NCI-H2081 treated with DMSO at 0.1 percent for 48 hours (cell line): ENCODE measurements at places on chromosomes 2 and 18.

DNA sequence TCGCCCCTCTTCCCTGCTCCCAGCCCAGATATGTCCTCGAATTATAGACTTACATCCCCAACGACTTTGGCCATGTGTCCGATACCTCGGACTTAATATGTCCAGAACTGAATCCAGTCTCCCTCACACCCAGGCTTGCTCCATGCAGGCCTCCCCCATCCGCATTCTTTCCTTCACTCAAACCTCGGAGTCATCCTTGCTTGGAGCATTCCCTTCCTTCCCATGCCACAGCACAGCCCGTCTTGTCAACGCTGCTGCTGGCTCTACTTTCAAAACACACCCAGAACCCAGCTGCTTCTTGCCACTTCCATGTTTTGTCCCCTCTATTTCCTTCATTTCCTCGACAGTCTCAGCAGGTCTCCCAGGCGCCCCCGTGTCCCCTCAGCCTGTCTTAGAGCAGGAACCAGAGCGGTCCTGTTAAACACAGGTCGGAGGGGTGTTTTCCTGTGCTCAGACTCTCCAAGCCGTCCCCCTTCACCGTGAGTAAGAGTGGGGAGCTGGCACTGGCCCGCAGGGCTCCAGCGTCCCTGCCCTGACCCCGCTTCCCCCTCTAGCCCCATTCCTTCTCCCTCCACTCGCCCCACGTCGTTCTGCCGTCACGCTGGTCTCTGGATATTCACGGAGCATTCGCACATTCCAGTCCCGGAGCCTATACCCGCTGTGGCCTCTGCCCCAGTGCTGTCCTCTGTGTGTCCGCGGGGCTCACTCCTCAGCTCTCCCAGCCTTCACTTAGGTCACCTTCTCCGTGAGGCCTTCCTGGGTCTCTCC, 54.4 kb downstream of the VAPA start:
- DNase-seq, result no peak

DNA sequence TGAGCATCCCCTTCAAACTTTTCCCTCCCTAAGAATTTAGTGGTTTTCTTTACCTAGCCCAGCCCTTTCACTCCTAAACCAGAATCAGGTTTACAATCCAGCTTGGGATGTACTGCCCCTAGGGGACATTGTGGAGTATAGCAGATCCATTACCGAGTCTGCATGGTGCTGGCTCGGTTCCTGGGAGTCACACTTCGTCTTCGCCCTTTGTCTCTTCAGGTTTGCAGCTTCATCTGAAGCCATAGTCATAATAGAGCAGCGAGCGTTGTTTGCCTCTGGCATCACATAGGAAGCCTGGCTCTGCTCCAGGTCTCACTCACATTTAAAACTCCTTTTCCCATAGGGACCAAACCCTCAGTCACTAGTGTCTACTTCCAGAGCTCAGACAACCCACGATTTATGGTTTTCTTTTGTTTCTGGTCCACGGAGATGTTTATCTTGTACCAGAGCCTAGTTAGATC, 16.8 kb upstream of the LYPD6 start:
- DNase-seq, result peak; percentile 89

DNA sequence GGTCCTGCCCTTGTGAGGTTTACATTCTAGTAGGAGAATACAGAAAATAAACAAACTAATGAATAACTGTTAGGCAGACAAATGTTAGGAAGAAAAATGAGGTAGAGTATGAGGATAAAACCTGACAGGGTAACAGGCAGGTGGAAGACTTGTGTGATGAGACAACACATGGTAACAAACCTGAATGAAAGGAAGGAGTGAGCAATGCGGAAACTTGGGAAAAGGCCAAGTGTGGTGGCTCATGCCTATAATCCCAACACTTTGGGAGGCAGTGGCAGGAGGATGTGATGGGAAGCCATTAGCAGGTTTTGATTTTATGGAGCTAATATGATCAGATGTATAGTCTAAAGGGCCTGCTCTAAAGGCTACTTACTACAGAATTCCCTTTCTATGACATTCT, 74.2 kb downstream of the INO80D start:
- DNase-seq, result no peak

DNA sequence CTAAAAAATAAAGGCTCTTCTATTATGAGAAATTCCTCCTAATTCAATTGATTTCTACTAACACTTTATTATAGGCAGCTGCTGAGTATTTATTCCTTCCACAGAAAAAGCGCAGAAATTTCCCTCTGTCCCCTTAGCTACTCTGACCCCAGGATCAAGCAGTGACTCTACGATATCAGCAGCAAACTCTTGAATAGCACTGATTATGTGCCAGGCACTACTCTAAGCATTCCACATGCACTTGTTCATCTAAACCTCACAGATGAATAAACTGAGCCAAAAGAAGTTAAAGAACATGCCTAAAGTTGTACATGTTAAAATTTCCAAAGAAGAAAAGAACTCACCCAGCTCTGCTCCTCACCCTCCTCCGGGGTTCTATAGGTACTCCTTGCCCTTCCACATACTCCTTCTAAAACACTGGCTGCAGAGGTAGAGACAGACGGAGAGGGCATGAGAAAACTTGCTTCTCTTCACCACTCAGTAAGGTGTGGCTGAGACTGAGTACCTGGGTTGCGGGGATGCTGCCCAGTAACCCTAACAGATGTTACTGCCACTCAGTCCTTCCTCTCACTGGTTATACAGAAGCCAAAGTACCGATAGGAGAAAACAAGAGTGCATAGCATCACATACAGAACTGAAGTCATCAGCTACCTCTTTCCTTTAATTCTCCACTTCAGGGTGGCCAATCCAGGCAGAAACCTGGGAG, 9.9 kb downstream of the C1D start:
- no peak for DNase-seq

GRCh38 chr2:53150146-53150545, 617.5 kb upstream of the CHAC2 start:
- DNase-seq, result no peak

DNA sequence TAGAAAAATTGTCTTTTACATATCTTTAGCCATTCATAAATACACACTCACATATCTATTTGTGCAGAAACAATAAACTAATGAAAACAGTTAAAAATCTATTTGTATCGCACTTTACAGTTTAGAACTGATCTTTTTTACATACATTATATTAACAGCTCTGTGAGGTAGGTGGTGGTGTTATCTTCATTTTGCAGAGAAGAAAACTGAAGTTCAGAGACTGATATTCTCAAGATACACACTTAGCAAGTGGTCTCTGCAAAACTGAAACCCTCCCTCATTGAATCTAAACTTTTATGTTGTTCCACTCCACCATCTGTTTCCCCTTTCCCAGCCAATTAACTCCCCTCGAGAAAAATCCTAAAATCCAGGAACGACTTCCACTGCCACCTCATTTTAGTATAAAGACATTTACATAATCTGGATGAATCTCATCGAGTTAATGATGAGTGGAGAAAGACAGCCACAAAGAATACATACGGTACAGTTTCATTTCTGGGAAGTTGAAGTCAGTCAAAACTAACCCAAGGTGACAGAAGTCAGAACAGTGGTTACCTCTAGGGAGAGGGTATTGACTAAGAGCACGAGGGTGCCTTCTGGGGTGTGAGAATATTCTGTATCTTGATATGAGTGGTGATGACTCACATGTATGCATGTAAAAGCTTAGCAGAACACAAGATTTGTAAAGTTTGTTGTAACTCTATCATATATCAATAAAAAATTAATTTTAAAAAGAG, 524.2 kb upstream of the TCF4 start:
- DNase-seq, result no peak

- no peak for DNase-seq
Observed at GRCh38 chr2:28752631-28753376, 1.2 kb downstream of the PPP1CB start.

DNA sequence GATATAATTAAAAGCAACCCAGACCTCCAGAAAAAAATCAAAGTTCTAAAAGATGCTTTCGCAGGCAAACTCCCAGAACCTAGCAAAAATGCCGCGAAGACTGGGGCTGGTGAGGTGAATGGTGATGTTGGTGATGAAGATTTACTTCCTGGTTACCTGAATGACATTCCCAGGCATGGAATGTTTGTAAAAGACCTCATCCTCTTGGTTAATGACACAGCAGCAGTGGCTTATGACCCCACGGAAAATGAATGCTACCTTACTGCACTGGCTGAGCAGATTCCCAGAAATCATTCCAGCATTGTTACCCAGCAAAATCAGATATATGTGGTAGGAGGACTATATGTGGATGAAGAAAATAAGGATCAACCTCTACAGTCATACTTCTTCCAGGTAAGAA, 994 bp downstream of the KLHL41 start:
- no peak for DNase-seq

- no peak for DNase-seq
Observed at GRCh38 chr2:145812165-145812554, 1292.2 kb upstream of the ZEB2 start.

DNA sequence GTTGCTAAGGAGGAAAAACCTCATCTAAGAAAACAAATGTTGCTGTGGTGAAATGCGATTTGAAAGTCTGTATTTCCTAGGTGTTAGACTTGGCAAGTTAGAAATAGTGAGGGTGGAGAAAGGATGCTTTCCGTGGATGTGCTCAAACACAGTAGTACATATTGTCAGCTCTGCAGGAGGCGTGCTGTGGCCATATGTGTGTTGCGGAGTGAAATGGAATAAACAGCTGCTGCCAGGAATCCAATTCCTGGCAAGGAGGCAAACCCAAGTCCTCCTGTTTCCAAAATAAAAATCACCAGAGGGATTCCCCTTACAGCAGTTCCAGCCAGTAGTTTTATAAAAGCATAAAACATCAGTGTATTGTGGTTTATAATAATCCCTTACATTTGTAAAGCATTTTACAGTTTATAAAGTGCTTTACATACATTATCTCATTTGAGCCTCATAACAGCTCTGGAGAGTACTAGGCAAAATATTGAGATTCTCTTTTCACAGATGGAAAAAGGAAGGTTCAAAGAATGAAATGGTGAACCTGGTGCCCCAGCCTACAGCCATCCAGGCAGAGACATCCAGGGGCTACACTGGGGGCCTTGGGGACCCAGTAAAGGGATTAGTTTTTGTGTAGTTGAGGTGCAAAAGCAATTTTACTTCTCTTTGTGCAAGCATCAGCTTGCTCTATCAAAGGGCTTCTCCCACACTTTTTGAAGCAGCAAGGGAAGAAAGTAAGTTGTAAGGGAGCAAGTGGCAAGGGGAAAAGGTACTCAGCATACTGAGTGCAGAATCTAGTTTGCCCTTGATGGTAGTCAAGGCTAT, 206.0 kb downstream of the AGPS start:
- DNase-seq, result no peak

DNA sequence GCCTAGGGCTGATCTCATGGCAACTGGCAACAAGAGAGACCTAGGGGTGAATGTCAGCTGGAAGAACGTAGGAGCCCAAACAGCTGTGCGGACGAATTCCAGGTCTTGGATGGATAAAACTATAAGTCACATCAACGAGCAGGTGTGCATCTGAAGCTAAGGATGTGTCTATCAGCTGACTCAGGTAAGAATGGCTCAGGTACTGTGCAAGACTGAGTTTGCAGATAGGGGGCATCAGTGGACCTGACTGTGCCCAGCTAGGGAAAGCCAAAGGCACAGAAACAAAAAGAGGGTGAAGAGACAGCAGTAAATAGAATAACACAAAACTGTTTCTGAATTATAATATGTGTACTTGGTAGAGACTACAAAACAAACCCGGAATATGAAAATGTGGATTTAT, 357.3 kb downstream of the ZEB2 start:
- no peak for DNase-seq
